G401 (cell line): ENCODE measurements at places on chromosomes 4 and X.
A peak's percentile ranks its signal among the peaks of the same experiment; 100 is the strongest.

DNA sequence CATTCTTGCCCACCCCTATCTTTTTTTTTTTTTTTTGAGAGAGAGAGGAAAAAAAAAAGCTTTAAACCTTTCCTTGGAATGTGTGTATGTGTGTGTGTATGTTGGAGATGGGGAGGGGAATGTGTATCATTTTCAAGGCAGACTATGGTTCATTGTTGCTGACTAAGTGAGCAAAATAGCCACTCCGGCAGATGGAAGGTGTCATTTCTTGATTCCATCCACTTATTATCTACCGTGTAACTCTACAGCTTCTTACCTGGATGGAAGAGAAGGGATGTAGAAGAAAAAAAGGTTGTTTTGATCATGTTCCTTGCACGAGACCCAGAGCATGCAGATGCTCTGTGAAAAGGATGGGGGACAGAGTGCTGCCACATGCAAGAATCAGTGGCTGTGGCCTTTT lies 5.9 kb upstream of the GK2 start:
- peak; percentile 61 for DNase-seq

DNA sequence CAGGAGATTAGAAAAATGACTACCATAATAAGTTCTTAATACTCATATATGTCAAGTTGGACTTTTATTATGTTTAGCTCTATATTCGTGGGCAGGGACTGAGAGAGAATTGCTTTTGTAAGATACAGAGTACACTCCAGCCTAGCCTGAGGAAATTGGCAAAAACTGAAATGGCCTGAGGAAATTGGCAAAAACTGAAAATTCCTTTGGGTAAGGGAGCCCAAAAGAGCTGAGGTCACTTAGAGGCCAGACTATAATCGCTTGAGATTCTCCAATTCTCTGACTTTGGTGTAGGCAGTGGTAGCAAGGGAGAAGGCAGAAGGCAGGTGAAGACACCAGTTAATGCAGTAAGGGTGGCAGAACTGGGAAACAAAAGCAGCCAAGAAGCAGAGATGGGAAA lies 124.5 kb upstream of the HCCS start:
- no peak for DNase-seq

GRCh38 chr4:161186012-161186411 lies 977.8 kb downstream of the FSTL5 start:
- no peak for DNase-seq

GRCh38 chr4:47816748-47817147 lies 21.1 kb downstream of the CORIN start:
- DNase-seq, result no peak

DNA sequence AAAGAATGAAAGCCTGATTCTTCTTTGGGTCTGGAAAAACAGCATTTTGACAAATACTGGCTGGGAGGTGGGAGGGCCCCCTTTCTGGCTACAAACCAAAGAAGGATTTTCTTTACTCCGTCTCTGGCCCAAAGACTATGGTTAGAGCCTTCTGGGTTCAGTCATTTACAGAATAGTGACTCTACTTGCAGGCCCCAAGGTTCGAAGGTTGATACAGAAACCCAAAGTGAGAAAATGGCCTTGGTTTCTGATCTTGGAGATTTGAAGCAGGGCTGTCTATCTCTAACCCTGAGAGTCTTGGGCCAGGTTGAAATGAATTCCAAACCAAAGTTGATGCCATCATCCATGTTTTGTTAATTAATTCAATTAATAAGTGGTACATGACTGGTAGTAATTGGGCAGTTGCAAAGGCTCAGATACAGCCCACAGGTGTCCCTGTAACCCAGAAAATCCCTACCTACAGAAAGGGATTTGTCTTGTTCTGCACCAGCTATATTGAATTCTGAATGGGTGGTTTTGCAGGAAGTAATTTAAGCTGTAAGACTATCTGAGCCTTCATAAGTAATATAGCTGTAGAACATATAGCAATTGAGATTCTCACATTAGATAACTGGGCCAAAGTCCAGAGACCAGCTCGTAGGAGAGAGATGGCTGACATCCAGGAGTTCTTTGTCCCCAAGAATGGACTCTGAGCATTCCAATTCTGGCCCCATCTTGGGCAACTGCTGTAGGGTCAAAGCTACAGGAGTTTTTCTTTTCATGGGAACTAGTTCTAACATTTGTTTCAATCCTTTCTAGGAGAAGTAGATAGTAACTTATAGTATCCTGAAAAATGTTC lies 34.5 kb downstream of the CHRNA9 start:
- no peak for DNase-seq
